ENCODE measurements at places on chromosomes 5 and 9.

DNA sequence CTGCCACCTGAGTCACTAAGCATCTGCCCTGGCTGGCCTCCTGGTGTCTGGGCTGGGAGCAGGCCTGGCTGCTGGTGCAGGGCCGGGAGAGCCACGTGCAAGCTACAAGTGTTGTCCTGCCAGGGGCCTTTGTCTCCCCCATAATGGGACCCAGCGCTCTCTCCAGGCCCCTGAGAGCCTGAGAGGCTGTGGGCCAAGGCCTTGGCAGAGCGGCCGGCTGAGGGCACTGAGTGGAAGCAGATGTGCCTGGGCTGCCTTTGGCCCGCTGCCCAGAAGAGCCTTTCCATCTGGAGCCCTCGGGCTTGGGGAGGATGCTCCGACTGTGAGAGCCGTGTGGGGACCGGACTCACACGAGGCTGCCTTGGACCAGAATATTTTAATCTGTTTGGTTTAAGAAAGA is 185.5 kb downstream of the RGS3 start:
- DNase-seq, result no peak

- no peak for DNase-seq
These were observed 27.5 kb downstream of the ASS1 start for GRCh38 chr9:130472184-130472705.

- DNase-seq, result no peak
These were observed 2.6 kb downstream of the GABRA1 start for GRCh38 chr5:161850491-161850890.

GRCh38 chr5:42600441-42600840 is 156.2 kb upstream of the CCDC152 start:
- no peak for DNase-seq

DNA sequence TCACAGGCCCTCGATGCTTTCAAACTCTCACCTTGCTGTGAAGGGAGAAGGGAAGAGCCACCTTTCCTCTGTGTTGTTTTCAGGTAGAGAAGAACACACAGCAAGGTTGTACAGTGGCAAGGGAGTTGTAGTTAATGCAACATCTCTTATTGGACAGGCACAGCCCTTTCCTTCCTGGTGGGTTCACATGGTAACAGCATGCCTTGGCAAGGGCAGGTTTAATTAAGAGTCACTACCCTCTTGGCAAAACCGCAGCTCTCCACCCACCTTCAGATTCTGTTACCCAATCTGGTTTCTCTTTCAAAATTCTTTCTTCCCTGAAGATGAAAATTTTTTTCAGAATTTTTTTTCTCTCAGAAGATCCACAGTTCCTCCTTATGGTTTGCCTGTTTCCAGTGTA is 253.1 kb downstream of the TLR4 start:
- no peak for DNase-seq

- no peak for DNase-seq
These were observed 28.1 kb upstream of the C9orf72 start for GRCh38 chr9:27601396-27601795.

DNA sequence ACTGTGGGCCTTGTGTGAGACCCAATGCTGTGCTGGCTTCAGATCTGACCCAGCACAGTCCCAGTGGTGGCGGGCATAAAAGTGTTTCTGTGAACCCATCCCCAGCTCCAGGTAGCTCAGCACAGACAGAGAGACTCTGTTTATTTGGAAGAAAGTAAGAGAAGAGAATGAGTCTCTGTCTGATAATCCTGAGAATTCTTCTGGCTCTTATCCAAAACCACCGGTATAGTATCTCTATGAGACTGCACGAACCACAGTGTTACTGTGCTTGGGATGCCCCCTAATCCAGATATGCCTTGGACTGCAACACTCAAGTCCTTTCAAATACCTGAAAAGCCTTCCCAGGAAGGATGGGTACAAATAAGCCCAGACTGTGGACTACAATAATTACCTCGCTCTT is 1660.8 kb upstream of the ACO1 start:
- DNase-seq, result no peak

DNA sequence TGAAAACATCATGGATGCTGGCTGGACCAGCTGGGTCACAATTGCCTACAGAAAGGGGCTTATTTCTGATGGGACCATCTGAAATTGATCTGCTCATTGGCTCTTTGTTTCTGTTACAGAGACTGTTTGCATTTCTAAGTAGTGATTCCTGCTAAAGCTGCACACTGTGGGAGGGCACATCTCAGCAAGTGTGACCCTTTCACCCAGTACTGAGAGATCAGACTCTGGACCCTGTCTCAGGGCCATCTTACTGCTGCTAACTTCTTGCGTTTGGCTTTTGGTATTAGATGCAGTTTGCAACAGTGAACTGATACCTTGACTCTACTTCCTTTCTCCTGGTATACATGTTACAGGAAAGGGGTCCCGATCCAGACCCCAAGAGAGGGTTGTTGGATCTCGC is 24.5 kb upstream of the KDM4C start:
- no peak for DNase-seq
